Fibroblast of pulmonary artery (primary cell): ENCODE measurements at places on chromosomes 4 and X.

DNA sequence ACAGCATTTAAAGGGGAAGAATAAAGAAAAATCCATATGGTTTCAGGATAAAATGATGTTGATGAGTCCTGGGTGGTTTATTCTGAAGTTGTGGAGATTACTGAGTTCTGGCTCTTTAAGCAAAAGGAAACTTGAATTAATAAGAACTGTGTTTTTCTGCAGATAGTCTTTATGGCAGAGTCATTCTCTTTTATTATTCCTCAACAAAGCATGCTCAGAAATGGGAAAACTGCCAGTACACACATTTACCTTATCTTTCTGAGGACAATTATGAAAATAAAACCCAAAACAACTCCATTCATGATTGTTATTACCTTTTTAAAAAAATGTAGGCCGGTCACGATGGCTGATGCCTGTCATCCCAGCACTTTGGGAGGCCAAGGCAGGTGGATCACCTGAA lies 58.5 kb downstream of the ADD1 start:
- peak; percentile 61 for DNase-seq

DNA sequence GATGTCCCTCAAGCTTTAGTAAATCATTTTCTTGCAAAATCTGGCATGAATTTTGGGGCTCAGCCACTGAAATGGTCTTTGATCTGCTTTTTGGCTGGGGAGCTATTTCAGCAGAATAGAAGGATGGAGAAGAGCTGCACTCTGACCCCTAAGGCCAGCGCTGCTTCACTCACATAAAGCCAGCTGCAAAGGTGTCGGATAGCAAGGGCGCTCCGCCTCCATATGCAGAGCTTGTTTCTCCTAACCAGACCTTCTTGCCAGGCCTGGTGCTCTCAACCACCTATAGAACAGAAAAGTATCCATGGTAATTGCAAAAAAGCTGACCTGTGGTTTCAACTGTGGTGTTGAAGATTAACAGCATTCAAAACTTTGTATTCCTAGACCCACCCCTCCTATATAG lies 24.1 kb upstream of the COQ2 start:
- no peak for DNase-seq

- DNase-seq = peak; percentile 7
Measured at GRCh38 chrX:75067931-75068330, 88.2 kb downstream of the ABCB7 start.

GRCh38 chr4:10732235-10732913 lies 47.8 kb upstream of the CLNK start:
- DNase-seq = no peak

GRCh38 chrX:24260842-24261550 lies 52.9 kb downstream of the SUPT20HL2 start:
- peak; percentile 62 for DNase-seq

- no peak for DNase-seq
Measured at GRCh38 chrX:129956765-129957164, 25.7 kb upstream of the BCORL1 start.

DNA sequence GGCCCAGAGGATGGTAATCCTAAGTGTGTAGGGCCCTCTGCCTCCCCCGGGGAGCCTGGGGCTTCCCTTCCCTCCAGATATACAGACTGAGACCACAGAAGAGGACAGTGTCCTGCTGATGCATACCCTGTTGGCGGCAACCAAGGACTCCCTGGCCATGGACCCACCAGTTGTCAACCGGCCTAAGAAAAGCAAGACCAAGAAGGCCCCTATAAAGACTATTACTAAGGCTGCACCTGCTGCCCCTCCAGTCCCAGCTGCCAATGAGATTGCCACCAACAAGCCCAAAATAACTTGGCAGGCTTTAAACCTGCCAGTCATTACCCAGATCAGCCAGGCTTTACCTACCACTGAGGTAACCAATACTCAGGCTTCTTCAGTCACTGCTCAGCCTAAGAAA lies 1.9 kb downstream of the TRO start:
- DNase-seq = no peak

DNA sequence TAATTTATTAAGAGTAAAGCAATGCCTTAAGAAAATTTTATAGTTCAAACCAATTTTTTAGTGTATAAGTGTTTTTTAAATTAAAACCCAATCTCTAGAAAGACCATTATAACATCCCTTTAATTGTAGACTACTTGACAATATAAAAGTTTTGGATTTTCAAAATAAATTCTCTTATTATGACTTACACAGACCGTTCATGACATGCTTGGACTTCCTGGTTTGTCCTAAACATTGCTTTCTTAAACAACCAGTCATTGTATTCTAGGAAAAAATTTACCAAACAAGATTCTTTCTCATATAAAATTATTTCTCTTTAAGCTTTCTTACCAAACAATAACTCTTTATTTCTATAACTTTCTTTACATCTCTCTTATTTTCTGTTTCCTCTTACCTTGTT lies 49.0 kb upstream of the CXorf51A start:
- no peak for DNase-seq

DNA sequence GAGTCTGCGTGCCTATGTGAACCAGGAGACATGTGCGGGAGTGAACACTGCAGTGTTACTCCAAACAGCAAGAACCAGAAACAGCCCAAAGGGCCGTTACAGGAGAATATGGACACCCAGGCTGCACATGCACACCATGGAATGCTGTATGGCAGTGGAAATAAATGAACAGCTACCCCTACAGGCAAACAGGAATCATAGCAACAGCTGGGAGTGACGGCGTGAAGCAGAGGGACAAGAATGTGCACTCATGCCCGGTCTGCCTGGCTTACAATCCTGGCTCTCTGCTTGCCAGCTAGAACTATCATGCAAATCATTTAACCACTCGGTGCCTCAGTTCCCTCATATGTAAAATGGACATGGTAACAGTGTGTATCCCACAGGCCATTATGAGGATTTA lies 16.6 kb downstream of the GPKOW start:
- peak; percentile 64 for DNase-seq

DNA sequence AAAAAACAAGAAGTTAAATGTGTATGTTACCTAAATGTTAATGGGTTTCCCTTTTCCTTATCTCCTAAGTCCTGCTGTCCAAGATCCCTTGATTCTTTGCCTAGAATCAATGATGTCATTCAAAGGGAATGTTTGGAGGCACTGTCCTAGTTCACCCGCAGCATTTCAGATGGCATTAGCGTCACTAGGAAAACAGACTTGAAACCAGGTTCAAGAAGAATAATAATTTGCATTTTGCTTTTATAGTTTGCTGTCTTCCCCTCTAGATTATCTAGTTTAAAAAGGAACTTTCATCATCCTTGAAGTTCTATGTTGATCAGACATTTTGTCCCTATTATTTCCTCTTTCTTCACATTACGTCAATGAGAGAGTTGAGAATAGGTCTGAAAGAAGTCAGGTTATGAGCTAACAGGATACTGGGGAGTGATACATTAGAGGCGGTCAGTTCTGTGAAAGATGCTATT lies 234.1 kb upstream of the PGRMC2 start:
- peak; percentile 74 for DNase-seq

DNA sequence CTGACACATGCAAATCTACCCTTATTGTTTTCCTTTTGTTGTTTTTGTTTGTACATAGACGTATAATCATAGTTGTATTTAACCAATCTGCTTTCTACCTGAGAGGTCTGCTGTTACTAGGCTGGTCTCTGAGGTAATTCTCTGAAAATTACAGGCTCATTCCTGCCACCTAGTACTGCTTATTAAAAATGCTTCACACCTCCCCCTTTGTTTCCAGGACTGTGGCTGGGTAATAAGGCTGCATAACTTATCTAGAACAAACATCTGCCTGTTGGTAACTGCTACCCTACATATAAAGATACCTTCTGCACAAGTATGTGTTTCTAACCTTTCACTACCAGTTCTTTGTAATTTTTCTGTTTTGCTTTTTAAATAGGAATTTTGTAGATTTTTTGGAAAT lies 34.2 kb downstream of the COX7B2 start:
- DNase-seq = no peak

DNA sequence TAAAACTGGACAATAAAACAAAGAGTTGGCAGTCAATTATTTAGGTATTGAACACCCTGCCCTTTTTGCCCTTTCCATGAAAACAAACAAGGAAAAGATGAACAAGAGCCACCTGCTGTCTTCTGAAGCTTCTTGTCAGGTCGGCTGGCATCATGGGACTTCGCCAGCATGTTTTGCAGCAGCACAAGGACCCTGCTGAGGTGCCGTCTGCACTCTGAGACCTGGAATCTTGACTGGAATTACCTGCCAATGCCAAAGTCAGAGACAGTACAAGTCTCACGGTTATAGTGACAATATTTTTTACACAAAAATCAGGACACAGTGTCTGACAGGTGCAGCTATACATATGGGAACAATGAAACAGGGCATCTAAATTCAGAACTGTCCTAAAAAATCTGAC lies 284.5 kb downstream of the GASK1B start:
- no peak for DNase-seq

GRCh38 chrX:18899796-18900380 lies 84.0 kb downstream of the PHKA2 start:
- DNase-seq = peak; percentile 24

DNA sequence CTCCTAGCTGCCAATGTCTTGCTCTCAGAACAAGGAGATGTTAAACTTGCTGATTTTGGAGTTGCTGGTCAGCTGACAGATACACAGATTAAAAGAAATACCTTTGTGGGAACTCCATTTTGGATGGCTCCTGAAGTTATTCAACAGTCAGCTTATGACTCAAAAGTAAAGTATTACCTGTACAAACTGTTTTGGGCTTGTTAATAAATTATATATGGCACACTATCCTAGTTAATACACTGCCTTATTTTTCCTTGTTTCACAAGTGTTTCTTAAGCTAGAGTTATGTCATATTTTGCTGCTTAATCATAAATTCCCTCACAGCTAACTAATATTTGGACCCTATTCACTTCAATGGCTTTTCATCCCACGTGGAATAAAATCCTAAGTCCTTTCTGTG lies 45.3 kb downstream of the STK26 start:
- DNase-seq = no peak

DNA sequence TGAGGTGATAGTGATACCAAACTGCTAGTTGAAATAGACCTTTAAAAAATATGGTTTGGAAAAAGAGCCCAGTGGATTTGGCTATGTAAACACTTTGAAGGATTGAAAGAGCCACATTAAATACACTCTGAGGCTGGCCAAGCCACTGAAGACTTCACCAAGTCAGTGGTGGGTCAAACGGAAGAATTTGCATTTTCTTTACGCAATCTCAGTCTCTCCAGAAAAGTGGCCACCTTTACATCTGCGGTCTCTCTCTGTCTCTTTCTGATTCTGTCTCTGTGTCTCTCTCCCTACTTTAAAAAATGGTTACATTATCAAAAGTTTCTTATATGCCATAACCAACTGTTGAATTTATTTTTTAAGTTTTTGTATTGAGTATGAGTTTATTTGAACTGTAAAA lies 651.2 kb upstream of the PITX2 start:
- no peak for DNase-seq

DNA sequence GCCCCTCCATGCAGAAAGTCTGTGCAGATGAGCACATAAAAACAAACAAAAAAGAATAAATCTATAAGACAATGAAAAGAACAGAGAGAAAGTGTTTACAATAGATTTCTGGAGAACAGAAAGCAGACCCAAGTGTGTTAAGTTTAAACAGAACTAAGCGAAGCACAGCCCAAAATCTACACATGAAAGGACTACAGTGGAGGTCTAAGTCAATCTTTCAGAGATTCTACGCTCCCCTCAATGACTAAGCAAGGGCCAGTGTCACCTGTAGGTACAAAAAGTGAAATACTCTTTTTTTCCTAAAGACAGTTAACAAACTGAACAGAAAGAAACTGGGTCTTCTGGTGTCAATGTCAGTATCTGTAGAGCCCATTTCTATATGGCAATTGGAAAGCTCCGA lies 18.2 kb downstream of the CLOCK start:
- no peak for DNase-seq

DNA sequence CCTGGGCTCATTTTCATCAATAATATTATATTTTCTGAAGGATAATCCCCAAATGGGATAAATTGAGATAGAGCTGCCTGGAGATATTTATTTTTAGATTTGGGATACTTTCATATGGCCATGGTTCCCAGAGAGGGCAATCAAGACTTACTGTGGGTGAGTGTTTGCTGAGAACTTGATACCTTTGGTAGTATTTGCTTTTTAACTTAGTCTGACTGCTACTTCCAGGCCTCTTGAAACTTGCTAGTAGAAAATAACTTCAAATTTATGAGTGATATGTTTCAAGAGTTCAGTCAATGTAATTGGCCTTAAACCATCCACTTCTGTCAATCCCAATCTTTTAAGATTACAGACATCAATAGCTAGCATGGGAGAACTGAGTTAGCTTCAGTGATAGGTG lies 181.6 kb upstream of the POU3F4 start:
- DNase-seq = no peak

GRCh38 chrX:115408771-115409400 lies 119.4 kb downstream of the LUZP4 start:
- peak; percentile 42 for DNase-seq

DNA sequence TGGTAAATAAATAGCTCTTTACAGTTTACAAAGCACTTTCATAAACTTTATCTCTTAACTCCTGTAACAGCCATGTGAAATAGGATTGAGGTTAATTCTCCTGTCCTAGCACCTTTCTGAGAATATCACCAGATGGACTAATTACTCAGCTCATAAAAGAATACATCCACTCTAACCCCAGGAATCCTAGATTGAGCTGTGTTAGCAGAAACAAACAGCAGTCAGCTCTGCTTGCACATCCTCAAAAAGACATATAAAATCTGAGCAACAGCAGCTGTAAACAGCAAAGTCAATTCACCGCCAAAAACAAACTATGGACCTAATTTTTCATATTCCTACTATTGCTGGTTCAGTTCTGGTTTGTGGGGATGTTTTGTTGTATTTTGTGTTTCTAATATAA lies 182.8 kb downstream of the QDPR start:
- DNase-seq = no peak

GRCh38 chr4:140141210-140141835 lies 12.7 kb downstream of the MAML3 start:
- no peak for DNase-seq

- DNase-seq = no peak
Measured at GRCh38 chr4:17010426-17011087, 112.1 kb upstream of the LDB2 start.

DNA sequence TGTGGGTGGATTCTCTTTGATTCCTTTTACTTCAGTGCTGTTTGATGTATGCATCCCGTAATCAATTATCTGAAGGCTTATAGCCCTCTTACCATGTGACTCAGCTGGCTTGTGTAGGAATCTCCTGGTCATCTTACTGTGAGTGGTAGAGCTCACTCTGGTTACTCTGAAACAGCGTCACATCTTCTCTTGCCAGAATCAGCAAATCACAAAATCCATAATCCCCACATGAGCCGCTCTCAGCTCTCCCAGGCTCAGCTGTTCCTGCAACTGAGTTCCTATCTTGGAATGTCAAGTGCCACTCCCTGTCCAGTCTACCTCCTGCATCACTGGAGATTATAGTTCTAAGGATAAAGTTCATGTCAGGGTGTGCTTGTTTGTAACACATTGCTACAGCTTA lies 278.0 kb downstream of the FBXO8 start:
- DNase-seq = no peak
